Dorsolateral prefrontal cortex (tissue), 122 donors: ENCODE measurements at places on chromosomes 2 and 18. TPM values are rescaled to one million over a fixed set of nuclear protein-coding genes. Genes with fewer than 3 reads are reported as not detected.

- no peak for DNase-seq
Observed at GRCh38 chr18:79748321-79749180, 49.2 kb upstream of the KCNG2 start.

GRCh38 chr18:54777118-54777791 is 51.0 kb upstream of the RAB27B start:
- no peak for DNase-seq

- DNase-seq = no peak
Observed at GRCh38 chr2:203484266-203485112, 50.6 kb downstream of the RAPH1 start.

The CELF4 gene
- 179 TPM for total RNA-seq

The LBH gene
- total RNA-seq = 8.7 TPM

GRCh38 chr2:39099310-39099869 is 21.5 kb downstream of the SOS1 start:
- no peak for DNase-seq

The NT5DC4 gene
- not detected for total RNA-seq

The ANTXR1 gene
- 26.4 TPM for total RNA-seq

DNA sequence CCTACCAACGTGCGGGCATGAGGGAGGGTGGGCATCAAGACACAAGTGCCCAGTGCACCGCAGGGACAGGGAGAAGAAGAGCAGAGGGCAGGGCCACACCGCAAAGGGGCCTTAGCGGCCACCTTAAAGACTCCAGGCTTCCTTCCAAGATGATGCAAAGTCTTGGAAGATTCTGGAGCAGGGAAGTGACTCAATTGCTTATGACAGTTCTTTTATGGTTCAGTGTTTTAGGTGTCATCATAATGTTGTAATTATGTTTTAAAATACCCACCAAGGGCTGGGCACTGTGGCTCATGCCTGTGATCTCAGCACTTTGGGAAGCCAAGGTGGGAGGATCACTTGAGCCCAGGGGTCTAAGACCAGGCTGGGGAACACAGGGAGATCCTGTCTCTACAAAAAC is 44.5 kb upstream of the SEMA4C start:
- DNase-seq = no peak

The ATOH8 gene
- 8.4 TPM for total RNA-seq

DNA sequence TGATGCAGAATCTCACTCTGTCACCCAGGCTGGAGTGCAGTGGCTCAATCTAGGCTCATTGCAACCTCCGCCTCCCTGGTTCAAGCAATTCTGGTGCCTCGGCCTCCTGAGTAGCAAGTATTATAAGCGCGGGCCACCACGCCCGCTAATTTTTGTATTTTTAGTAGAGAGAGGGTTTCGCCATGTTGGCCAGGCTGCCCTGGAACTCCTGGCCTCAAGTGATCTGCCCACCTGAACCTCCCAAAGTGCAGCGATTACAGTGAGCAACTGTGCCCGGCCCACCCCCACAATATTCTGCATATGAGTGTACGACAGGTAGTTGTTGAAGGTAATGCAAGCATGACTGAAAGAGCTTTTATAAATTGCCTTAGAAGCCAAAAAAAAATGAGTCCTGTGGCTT is 1.2 kb downstream of the WDR75 start:
- DNase-seq = no peak

DNA sequence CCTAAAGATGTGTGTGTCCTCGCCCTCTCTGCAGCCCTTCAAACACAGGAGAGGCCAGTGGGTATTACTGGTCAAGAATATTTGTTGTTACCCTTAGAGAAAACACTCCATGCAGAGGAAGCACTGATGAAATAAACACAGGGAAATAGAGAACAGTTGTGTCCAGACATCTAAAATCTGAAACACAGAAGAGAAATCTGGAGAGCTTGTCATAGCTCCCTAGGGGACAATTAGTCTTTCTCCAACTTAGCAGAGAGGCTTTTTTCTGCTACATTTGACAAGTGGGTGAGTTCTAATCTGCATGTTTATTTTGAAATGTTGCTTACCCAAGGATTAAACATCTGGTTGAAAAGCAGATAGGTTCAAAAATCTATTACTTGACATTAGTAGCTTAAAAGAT is 190.1 kb downstream of the CTNNA2 start:
- DNase-seq = no peak

- no peak for DNase-seq
Observed at GRCh38 chr18:67926929-67927864, 410.7 kb upstream of the DSEL start.

The INO80B gene
- total RNA-seq = 56.2 TPM

The TXNDC2 gene
- 0.55 TPM for total RNA-seq

DNA sequence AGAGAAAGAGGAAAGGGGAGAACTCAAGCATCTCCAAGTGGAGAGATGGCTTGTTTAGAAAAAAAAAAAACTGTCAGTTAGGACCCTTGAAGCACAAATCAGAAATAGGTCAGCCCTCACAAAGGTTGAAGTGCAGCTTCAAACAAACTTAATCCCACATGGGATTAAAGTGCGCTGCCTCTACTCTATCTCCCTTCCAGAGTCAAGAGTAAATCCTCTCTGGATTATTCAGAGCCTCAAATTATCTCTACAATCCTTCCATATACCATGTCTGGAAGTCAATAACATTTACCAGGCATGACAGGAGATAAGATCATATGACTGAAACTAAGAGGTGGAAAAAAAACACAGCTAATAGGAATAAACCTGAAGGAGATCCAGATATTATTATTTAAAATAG is 69.8 kb downstream of the SMAD7 start:
- DNase-seq = no peak

- no peak for DNase-seq
Observed at GRCh38 chr2:62344472-62344871, 148.6 kb downstream of the B3GNT2 start.

The LCT gene
- 0.07 TPM for total RNA-seq

The ZCCHC2 gene
- 30.5 TPM for total RNA-seq

DNA sequence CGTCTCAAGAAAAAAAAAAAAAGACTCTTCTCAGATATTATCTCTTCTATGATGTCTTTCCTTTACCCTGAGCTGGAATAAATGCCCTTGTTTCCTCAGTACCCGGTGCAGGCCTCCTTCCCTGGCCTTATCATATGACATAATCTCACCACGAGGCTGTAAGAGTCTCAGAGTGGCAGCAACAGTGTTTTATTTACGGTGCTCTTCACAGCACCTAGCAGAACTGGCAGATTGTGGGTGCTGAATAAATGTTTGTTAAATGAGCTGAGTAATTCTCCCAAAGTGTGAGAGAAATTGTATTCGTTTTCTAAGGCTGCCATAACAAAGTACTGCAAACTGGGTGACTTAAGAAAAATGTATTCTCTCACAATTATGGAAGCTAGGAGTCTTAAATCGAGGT is 82.8 kb upstream of the CD28 start:
- peak; percentile 28 for DNase-seq

DNA sequence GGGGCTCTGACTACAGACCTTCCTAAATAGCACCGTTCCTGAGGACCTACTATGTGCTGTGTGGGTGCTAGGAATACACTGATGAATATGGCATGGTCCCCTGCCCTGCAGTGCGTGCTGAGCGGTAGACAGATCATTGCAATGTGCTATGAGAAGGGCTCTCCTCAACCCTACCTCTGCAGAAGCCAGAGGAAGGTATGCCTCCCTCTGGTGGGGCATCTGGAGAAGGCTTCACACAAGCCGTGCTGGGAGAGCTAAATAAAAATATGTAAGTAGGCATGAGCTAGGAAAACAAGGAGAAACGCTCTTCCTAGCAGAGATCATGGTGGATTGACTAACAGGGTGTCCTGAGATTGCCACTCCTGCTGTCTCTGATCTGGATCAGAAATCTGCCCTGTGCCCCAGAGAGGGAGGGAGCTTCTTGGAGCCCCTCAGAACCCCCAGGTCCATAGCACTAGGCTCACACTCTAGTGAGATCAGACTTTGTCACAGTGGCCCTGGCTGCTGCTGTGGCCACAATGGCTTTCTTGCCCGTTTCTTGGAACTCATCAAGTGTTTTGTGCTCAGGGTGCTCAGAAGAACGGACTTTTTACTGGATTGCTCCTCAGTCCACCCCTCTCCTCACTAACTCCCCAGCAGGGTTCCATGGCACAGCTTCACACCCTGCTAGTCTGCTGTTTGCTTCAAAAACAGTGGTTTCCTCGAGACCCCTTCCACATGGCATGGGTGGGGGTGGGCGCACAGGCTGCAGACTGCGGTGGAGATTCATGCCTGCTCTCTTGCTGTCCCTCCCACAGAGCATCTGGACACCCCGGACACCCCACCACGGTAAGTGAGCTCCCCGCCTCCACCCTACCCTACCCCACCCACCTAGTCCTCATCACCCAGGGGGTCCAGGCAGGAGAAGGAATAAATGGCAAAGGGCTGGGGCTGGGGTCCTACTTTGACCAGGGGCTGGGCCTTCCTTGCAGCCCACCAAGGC is 14.2 kb downstream of the SIGLEC15 start:
- no peak for DNase-seq

- no peak for DNase-seq
Observed at GRCh38 chr18:61896118-61896517, 3.3 kb upstream of the RNF152 start.

The UGT1A4 gene
- not detected for total RNA-seq

GRCh38 chr2:156332534-156333273 is at the start of gene NR4A2:
Gene NR4A2 (minus strand): TSS chr2:156332721. CDS start chr2:156330186, 2,535 bp downstream.
- DNase-seq = peak; percentile 93

- DNase-seq = no peak
Observed at GRCh38 chr2:10781746-10782145, 30.8 kb downstream of the PDIA6 start.

- no peak for DNase-seq
Observed at GRCh38 chr2:112836695-112837117, at the start of gene IL1B. Gene IL1B (minus strand): TSS chr2:112836779. CDS start chr2:112836229, 550 bp downstream.

GRCh38 chr2:188416367-188416766 is 124.7 kb downstream of the GULP1 start:
- no peak for DNase-seq

DNA sequence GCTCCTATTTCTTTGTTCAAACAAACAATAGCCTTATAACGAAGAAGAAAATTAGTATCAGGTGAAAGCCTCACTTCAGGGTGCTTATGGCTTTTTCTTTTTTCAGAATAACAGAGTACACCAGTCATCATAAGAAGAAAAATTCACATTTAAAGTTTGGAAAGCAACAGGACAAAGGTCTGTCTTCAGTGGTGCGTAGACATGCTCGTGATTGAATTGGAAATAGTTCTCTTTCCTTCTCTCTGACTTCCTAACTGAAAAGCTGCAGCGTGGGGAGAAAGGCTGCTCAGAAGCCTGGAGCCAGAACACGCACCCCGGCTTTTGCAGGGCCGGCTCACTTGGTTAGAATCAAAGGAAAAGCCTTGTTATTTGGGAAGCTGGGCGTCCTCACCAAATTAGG is 127.6 kb upstream of the ZNF516 start:
- no peak for DNase-seq

- no peak for DNase-seq
Observed at GRCh38 chr2:41932241-41933045, 115.4 kb upstream of the PKDCC start.

- DNase-seq = no peak
Observed at GRCh38 chr18:35076135-35076924, 35.1 kb downstream of the MAPRE2 start.

GRCh38 chr2:134683561-134684112 is 35.2 kb downstream of the TMEM163 start:
- DNase-seq = no peak

GRCh38 chr2:129791712-129792111 is 187.8 kb upstream of the RAB6C start:
- DNase-seq = no peak

The GALR1 gene
- total RNA-seq = 1.4 TPM

GRCh38 chr2:65027616-65028244 is 28.5 kb upstream of the CEP68 start:
- DNase-seq = no peak

DNA sequence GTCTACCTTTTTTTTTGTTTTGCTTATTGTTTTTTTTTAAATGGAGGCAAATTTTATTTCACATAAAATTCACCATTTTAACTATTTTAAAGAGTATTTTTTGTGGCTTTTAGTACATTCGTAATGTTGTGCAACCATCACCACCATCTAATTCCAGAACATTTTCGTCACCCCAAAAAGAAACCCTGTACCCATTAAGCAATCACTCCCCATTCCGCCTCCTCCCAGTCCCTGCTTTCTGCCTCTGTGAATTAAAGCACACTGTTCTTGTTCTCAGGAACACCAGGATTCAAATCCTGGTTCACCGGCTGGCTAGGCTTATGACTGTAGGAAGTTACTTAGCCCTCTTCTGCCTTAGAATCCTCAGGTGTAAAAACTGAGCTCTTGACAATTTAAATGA is 36.9 kb upstream of the EPAS1 start:
- no peak for DNase-seq

The NAT8 gene
- total RNA-seq = not detected

GRCh38 chr18:51890762-51891161 is 449.2 kb upstream of the DCC start:
- DNase-seq = no peak

The HOXD12 gene
- not detected for total RNA-seq

The C2orf78 gene
- total RNA-seq = not detected

DNA sequence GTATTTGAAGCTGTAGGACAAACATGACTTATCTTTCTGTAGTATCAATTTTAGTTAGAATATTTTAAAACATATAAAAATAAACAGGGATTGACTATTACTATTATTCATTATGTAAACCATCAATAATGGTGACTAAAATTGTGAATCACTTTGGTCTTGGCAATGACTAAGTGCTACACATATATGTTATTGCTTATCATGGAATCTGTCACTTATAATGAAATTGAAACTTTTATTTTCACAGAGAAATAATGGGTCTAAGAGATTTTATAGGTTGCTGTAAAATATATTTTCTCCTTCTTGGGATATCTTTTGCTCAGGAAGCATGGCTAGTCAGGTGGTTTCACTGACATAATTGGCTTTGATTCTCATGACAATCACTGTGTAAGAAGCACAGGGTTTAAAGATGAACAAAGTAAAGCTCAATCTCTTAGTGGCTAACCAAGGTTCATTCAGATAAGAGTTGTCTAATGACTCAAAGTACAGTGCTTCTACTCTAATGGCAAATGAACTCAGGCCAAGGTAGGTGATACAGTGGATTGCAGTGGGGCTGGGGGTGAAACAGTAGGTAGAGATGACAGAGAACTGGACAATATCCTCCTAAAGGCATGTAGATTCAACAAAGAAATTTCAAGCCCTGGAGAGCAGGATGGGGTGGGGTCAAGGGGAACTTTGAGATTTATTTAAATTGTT is 98.6 kb upstream of the FANCL start:
- no peak for DNase-seq

GRCh38 chr2:11254100-11254536 is 90.3 kb downstream of the ROCK2 start:
- DNase-seq = no peak
